ENCODE measurements at places on chromosomes 11 and 22. TPM values are rescaled to one million over a fixed set of nuclear protein-coding genes. Genes with fewer than 3 reads are reported as not detected.

Gene ST3GAL4
- 27.2 TPM for polyA plus RNA-seq

Gene OR6T1
- not detected for polyA plus RNA-seq

Gene RIBC2
- 1.8 TPM for polyA plus RNA-seq

Gene ROM1
- polyA plus RNA-seq: 1.4 TPM

Gene SLC22A12
- polyA plus RNA-seq: not detected

Gene IRF7
- polyA plus RNA-seq: 14.9 TPM

Gene OR10D3
- polyA plus RNA-seq: not detected

Gene FOLR2
- polyA plus RNA-seq: 19.8 TPM

Gene ADORA2A
- polyA plus RNA-seq: 14.0 TPM

Gene MMP3
- not detected for polyA plus RNA-seq

Gene ART1
- polyA plus RNA-seq: 7.2 TPM

Gene XNDC1N
- polyA plus RNA-seq: 2.2 TPM

Gene MISFA
- 5.9 TPM for polyA plus RNA-seq

Gene TEX12
- 0.33 TPM for polyA plus RNA-seq

Gene NRIP3
- polyA plus RNA-seq: 0.87 TPM

Gene FAM181B
- polyA plus RNA-seq: 0.10 TPM

Data from forelimb muscle (tissue), 1 donor.